ENCODE measurements at places on chromosomes 3 and 15. TPM values are rescaled to one million over a fixed set of nuclear protein-coding genes. Genes with fewer than 3 reads are reported as not detected.

CLDN1 gene
- total RNA-seq, result 1.3 TPM

GOLGA8S gene
- 0.53 TPM for total RNA-seq

GRCh38 chr3:155647206-155647605, 97.7 kb downstream of the PLCH1 start:
- no peak for DNase-seq

GRCh38 chr15:86162172-86162591, 82.5 kb downstream of the AGBL1 start:
- DNase-seq, result peak; percentile 30

GRCh38 chr3:31851278-31851677, 129.8 kb downstream of the OSBPL10 start:
- no peak for DNase-seq

GRCh38 chr3:152241142-152242017, 27.3 kb upstream of the MBNL1 start:
- DNase-seq, result no peak

DNA sequence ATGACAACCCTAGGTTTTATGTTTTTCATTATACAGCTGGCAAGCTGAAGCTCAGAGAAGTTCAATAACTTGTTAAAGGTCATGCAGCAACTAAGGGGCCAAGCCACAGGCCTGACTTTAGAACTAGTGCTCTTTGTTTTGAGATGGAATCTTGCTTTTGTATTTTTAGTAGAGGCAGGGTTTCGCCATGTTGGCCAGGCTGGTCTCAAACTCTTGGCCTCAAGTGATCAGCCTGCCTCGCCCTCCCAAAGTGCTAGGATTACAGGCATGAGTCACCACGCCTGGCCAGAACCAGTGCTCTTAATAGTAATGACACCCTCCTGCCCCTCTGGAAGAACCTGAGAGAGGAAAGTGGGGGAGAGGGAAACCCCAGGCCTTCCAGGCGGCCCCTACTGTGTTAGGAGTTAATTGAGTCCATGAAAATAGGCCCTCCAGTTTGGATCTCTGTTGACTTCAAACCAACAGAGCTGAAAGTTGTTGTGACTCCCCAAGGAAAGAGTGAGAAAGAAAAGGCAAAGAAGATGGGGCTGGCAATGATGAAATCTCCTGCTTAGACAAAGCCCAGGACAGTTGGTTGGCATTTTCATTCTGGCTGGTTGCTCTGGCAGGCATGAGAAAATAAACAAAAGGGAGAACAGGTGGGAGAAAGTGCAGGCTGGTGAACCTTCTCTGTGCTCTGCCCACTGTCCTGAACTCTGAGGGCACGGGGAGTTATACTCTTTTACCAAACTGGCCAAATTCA, 3.6 kb upstream of the PRRT3 start:
- DNase-seq, result no peak

DNA sequence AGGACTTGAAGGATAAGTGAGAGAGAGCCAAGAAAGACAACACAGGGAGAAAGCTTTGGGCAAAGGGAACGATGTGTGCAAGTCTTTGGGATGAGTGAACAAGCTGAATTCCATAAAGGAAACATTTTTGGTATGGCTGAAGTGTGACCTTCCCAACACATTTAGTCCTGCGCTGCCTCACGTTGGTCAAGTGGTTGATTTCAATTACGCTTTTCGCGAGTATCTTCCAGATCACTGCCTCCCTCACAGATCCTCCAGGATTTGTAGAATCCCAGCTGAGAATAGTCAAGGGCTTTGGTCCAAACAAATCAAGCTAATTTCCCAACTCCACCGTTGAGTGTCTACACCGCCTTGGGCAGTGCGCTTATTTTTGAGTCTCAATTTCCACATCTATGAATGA, 338.4 kb upstream of the ADAMTS9 start:
- DNase-seq, result no peak

DNA sequence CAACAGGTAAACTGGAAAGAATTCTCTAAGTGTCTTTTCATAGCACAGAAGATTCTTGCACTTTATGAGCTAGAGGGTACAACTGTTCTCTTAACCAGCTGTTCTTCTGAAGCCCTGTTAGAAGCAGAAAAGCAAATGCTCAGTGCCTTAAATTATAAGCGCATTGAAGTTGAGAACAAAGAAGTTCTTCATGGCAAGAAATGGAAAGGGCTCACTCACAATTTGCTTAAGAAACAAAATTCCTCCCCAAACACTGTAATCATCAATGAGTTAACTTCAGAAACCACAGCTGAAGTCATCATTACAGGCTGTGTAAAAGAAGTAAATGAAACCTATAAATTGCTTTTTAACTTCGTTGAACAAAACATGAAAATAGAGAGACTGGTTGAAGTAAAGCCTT, 19.6 kb downstream of the PARP14 start:
- no peak for DNase-seq

DNA sequence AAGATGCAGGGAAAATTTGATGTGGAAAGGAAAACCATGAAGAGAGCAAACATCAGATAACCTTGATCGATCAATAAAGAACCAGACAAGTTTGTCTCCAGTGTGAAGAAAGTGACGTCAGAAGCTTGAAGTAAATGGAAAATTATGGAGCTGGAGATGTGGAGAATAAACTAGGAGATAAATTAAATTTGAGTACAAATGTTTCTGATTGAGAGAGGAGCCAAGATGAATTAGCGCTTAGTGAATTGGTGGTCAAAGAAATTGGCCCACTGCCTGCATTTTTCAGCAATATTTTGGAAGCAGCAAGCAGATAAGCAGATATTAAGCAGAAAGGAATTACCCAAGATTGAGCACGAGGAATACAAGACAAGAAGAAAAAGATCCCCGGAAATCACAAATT, 567.3 kb upstream of the ZNF385D start:
- no peak for DNase-seq

- DNase-seq, result no peak
Measured at GRCh38 chr3:71304684-71305083, 278.8 kb downstream of the FOXP1 start.

GRCh38 chr3:182618085-182618732, 175.1 kb upstream of the ATP11B start:
- DNase-seq, result no peak

DNA sequence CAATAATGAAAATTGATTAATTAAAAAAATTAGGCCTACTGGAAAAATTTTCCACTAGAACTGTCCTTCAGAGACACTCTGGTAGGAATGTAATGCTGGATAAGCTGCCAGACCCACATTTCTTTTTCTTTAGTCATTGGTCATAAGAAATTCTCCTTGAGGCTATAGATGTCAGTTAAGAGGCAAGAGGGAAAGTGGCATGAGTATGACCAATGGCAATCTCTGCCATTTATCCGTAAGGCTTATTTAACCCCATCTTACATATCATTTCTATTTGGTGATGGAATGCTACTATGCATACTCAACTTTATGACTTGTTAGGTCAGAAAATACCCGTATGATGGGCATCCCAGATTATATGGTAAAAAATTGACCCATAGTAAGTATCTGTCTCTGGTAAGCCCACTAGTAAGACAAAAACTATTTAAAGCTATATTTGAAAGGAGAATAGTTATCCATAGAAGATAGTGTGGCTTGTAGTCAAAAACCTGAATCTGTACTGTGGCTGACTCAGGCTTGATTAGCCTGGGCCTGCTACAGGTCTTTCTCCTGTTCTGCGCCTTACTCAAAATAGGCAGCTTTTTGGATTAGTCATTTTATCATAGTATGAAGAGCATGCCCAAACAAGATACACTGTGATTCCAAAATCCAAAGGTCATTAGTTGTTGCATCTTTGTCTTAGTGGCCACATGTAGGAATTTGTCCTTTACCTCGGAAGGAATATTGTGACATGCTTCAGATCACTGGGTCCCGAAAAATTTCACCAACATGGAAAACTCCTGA, 314.7 kb downstream of the PYDC2 start:
- DNase-seq, result no peak

GRCh38 chr15:63037976-63038720, 4.4 kb upstream of the TPM1 start:
- no peak for DNase-seq

DNA sequence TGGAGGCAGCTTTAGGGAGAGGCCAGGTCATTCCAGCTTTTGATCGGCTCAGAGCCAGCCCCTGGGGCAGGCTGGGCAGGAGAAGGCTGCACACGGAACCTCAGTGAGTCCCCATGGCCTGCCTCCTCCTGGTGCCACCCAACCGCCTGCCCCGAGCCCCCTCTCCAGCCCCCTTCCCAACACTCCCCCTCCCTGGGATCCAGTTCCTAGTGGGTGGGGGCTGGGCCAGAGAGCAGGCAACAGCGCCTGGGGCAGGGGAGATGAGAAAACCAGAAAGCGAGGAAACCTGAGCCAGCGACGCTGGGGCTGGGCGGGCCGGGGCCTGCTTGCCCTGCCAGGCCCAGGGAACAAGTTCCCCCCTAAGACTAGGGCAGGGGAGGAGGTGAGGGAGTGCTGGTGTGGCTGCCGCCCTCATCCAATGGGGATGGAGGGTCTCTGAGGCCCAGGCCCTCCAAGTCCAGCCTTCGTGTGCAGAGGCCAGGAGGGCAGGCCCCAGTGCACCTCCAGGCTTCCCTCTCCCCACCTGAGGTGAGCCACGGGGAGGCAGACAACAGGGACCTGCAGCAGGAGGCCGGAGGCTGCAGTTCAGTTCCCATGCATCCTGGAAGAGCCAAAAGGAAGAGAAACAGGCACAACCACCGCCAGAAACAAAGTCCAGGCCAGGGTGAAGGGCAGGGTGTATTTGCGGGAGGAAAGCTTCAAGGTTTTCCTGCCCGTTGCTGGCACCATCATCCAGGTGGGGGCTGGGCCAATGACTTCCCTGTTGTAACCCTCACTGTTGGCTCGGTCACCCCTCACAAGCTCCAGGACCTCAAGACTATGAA, 4.0 kb upstream of the SEMA3F start:
- DNase-seq, result no peak
